ENCODE measurements at places on chromosomes 11 and 22. TPM values are rescaled to one million over a fixed set of nuclear protein-coding genes. Genes with fewer than 3 reads are reported as not detected.

GRCh38 chr22:37701141-37701786, 4.4 kb downstream of the TRIOBP start:
- no peak for DNase-seq

Gene TRIM48
- not detected for total RNA-seq

Gene STK33
- total RNA-seq, result 9.3 TPM

Gene SLC22A8
- total RNA-seq, result not detected

DNA sequence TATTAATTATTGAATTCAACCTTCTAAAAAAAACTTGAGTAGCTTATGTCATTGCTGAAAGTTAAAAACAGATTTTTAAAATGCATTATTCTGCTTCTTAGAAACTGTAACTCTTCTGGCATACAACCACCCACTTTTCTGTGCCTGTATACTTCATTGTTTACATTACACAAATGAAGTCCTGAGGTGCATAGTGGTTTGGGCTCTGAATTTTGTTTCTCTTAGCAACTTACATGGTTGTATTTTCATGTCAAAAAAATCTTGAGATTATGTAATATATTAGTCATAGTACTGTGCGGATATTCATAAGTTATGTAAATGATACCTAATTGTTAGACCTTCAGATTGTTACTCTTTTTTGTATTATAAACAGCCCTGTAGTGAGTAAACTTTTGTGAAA, 12.2 kb downstream of the SC5D start:
- no peak for DNase-seq

Gene KDELR3
- total RNA-seq, result not detected

DNA sequence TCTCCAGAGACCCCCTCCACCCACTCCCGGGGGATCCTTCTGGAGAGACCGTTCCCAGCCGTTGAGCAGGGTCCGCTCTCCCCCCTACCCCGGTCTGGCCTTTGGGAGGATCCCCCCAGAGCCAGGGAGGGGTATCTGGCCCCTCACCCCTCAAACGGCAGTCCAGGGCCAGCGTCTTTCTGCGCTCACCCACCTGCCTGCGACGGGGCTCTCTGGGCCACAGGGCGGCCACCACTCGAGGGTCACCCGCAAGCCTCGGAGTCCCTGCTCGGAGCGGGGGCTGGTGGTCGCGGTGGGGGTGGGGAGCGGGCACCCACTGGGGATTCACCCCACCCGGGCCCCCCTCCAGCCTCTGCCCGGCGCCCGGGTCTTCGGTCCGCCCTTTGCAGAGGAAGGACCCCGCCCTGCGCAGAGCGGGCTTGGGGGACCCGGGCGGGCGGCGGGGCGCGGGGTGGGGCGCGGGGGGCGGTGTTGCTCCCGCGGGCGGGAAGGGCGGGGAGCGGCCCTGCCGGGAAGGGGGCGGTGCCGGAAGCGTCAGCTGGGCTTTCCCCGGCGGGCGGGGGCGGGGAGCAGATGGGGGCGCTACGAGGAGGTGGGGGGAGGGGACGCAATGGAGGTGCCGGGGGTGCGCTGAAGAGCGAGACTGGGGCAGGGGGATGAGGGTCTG, 16.6 kb downstream of the CRELD2 start:
- peak; percentile 90 for DNase-seq

Gene GPHA2
- not detected for total RNA-seq

Gene CCDC81
- total RNA-seq, result 0.84 TPM

Gene AGBL2
- total RNA-seq, result 13.6 TPM

DNA sequence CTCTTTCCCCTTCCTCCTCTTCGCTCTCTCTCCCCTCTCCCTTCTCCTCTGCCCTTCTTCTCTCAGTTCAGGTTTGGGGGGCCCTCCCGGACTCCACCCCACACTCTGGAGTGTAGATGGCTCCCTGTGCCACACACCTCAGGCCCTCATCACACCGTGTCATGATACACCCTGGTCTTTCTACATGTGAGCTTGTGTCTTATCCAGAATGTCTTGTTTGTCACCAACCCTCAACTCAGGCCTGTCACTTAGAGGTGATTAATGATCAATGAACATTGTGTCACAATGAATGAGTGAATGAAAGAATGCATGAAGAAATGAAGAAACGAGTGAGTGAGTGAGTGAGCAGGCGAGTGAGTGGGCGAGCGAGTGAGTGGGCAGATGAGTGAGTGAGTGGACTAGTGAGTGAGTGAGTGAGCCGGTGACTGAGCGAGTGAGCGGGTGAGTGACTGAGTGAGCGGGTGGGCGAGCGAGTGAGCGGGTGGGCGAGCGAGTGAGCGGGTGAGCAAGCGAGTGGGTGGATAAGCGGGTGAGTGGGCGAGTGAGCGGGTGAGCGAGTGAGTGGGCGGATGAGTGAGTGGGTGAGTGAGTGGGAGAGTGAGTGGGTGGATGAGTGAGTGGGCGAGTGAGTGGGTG, 33.8 kb downstream of the CAPN1 start:
- no peak for DNase-seq

GRCh38 chr22:36364255-36365019, 23.3 kb downstream of the MYH9 start:
- no peak for DNase-seq

Gene OR51B5
- 0.67 TPM for total RNA-seq

DNA sequence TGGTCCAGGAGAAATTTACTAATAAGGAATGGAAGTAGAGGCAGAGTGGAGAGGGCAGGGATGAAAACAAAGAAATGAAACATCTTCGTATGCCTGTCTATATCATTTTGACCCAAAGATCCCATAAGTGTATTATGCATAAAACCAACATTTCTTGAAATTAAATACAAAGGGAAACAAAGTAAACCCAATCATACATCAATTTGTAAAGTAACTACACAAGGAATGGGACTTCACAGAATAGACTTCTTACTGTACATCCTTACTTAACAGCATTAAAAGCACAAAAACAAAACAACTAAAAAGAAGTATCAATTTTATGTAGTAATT, 253.6 kb upstream of the CCDC179 start:
- no peak for DNase-seq

Gene SCGB1C1
- not detected for total RNA-seq

Gene SGSM1
- total RNA-seq, result 0.91 TPM

Gene ZP1
- not detected for total RNA-seq

- DNase-seq, result no peak
Measured at GRCh38 chr22:37273846-37274225, 8.5 kb upstream of the CYTH4 start.

All from B cell (primary cell).